Hindlimb muscle (tissue), 1 donor: ENCODE measurements at places on chromosomes 2 and 18. TPM values are rescaled to one million over a fixed set of nuclear protein-coding genes. Genes with fewer than 3 reads are reported as not detected.

Gene SCYGR4
- polyA plus RNA-seq, result not detected

Gene IL36B
- not detected for polyA plus RNA-seq

Gene FER1L5
- polyA plus RNA-seq, result 3.9 TPM

Gene ZNF516
- 53.3 TPM for polyA plus RNA-seq

Gene PDE11A
- 0.40 TPM for polyA plus RNA-seq

Gene ACOXL
- polyA plus RNA-seq, result 0.32 TPM

Gene TSPYL6
- not detected for polyA plus RNA-seq

Gene TMEM247
- not detected for polyA plus RNA-seq

Gene C2orf15
- 0.56 TPM for polyA plus RNA-seq

Gene SPDYA
- 1.5 TPM for polyA plus RNA-seq

Gene SAG
- polyA plus RNA-seq, result 0.22 TPM

Gene VWA3B
- polyA plus RNA-seq, result 1.0 TPM

DNA sequence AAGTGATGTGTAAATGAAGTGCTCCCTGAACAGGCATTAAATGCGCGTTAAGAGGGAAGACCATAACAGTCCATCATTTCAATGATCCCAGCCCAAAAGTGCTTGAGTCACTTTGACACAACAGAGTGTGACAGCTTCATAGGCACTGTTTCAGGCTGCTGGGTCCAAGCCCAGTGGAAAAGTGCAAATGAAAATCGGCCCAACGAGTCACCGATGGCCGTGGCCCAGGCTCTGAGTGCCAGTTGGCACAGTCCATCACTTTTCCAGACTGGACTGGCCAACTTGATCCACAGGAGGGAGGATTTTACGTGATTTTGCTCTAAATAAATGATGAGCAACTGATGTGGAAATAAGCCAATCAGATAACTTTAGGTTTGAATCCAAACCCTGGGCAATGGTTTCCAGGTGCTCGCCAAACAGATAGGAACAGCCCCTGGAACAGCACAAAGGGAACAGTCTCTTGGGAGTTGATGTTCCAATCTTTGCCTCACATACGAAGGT, 114.0 kb downstream of the SP3 start:
- peak; percentile 67 for DNase-seq

GRCh38 chr2:181907057-181907456, 15.5 kb downstream of the ITPRID2 start:
- no peak for DNase-seq

- DNase-seq, result no peak
Observed at GRCh38 chr2:153818242-153818641, 53.5 kb upstream of the GALNT13 start.

DNA sequence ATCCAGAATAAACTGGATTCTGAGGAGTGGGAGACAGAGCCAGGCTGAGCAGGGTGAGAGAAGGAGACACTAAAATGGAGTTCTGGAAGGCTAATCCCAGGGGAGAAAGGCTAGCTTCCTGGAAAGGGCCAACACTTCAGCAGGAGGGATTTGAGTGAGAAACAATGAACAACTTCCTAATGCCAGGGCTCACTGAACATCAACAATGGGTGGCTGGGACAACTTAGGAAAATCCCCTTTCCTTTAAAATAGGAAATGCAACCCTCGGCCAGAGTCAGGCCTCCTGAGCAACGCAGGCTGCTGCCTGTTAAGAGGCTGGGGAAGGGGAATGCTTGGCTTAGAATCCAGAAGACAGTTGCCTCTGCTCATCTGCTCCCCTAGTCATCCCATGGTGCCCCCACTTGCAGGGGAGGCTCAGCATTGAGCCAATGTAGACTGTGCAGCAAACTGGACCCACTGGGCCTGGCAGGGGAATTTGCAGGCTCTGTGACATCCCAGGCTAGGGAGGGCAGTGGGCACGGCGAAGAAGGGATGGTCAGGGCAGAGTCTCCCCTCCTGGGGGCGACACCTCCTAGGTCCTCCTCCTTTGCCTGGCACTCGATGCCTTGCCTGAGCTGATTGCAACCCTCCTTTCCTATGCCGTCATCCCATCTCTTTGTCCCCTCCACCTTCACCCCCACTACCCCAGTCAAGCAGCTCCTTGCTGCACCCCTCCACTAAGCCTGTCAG, 182.5 kb downstream of the TNS1 start:
- DNase-seq, result no peak

- DNase-seq, result no peak
Observed at GRCh38 chr2:190882856-190883582, 2.4 kb downstream of the GLS start.

- DNase-seq, result no peak
Observed at GRCh38 chr2:206160807-206161179, 1.1 kb downstream of the EEF1B2 start.

- no peak for DNase-seq
Observed at GRCh38 chr18:55509631-55510324, 78.2 kb downstream of the TCF4 start.

- peak; percentile 76 for DNase-seq
Observed at GRCh38 chr2:177165061-177165583, 47.5 kb upstream of the HNRNPA3 start.

DNA sequence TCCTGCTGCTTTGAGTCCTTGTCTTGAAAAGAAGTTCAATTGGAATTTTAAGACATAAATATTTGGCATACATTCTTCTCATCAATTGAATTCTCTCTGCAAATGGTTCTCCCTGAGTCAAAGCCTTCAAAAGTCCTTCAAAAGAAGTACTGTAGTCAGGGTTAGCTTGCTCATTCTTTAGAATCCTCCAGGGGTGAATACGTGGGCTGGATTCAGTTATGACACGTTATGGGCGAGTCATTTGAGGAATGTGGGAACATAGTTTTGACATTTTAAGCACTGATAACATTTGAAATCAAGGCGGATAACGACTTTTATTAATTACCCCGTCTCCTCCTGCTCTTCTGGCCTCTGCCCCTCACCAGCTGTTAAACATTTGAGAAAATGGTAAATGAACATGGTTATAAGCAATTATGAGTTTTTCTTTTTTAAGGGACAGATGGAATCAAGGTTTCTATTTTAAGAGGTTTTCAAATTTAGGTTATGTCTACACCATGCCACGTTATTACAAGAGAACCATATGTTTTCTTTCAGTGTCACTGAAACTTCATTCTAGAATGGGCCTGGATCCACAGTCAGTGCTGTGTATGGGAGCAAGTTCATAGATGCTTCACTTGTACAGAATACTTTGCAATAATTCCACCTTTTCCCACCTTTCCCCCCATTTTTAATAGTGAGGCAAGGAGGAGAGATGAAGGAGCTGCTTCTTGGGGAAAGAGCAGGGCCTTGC, 273.1 kb downstream of the TSN start:
- DNase-seq, result no peak

GRCh38 chr2:2782007-2782406, 450.9 kb upstream of the MYT1L start:
- DNase-seq, result no peak

GRCh38 chr18:11147962-11148679, 1.2 kb downstream of the PIEZO2 start:
- no peak for DNase-seq

DNA sequence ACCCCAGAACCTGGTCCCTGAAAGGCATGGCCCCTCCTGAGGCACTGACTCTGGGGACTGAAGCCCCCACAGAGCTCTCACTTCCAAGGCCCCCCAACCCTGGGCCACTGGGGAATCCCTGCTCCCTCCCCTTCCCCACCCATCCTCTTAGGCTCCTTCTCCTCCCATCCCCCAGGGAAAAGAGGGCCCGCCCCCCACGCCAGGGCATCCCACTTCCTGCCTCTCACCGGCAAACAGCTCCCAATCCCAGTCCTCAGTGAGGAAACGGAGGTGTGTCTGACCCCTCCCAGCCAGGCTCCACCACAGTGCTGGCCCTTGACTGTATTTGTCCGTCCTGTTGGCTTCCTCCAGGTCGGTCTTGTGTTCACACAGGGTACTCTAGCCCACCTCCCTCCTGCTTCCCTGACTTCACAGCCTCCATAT, 35.0 kb upstream of the PTMA start:
- no peak for DNase-seq

GRCh38 chr2:219637842-219638185, 10.4 kb downstream of the SLC4A3 start:
- no peak for DNase-seq

- DNase-seq, result peak; percentile 25
Observed at GRCh38 chr18:21833604-21834298, 93.2 kb downstream of the MIB1 start.

GRCh38 chr2:30341500-30342267, 105.4 kb upstream of the LCLAT1 start:
- no peak for DNase-seq

DNA sequence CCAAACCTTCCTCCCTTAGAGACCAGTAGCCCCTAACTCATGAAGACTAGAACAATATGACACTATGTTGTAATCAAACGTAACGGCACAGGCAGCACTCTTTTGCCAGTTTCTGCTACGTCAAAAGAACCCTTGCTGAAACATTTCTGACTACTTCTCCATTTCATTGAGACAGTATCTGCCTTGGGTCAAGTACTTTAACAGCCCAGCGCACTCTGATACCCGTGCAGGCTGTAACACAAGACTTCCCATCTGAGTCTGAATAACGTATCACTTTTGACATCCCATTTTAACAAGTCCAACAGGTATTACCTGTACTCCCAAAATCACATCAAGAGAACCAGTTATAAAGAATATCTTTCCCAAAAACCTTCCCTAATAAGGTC, 38.4 kb downstream of the TBC1D8 start:
- no peak for DNase-seq

DNA sequence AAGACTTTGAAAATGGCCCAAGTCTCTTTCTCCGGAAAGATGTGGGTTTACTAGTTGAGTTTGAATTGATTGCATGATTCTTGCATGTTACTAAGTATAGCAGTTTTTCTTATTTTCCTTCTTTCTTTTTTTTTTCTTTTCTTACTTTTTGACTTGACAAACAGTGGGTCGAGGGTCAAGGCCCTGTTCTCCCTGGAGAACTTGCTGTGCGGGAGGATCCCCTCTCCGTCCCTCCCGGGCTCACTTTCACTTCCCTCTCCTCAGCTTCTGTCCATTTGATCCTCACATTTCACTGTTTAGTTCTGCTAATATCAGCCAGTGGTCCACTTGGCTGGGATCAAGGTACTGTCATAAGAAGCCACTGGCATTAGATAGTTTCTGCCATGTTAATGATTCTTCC, 767.4 kb downstream of the TDRD15 start:
- DNase-seq, result no peak

DNA sequence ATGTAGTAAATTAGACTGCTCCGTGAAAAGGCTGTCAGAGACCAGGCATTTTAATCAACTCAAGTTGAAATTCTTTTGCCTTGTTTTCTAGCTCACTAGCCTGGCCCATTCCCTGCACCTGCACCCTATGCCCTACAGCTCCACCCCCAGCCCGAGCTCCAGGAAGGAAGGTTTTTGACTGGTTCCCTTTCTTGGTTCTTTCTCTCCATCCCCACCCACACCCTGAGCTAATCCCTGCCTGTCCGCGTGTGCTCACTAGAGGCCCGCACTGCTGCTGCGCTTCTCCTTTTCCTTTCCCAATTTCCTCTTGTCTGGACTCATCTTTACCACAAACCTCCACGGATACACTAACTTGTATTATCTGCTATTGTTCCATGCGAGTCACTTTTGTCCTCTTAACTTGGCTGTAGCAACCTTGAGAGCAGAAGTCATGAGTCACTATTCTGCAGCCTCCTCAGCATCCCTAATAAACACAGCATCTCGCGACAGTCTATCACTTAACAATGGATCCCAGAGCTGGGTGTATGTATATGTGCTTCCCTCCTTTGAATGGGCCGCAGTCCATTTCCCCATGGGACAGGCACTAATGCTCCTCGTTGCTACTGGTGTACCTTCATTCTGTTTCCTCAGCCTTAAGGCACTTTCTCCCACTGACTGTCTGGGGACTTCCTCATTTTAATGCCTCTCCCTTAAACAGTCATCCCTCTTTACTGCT, 36.5 kb downstream of the COLEC12 start:
- DNase-seq, result no peak

DNA sequence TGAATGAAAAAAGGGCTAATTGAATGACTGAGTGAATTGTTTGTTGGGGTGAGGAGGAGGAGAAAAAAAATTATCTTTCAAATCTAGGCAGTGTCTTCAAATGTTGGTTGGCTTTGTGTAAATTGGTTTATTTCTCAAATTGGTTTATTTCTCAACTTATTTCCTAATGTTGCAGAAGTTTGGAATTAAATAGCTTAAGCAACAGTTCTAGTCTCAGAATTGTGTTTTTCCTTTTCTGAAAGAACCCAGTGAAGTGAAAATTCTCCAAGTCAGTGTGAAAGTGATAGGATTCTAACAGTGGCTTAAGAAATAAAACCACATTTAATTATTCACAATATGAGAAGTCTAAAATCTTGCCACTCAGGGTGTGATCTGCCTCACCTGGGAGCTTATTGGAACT, 54.6 kb upstream of the LYPD6B start:
- DNase-seq, result no peak

DNA sequence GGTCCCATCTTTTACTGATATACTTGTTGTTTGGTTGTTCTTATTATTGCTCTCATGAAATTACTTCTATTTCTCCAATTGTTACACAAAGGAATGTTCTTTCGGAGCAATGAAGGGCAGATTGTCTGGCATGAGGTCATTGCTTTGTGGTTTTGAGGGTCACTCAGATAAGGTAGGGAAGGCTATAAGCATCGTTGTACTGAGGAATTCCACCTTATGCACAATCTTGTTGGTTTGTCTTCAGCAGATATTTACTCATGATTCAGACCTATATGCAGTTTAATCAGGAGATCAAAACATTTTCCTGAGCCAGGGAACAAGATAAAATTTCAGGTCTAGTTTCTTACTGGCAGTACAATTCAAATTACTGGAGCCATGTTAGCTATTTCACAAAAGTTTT, 163.0 kb upstream of the SPHKAP start:
- DNase-seq, result no peak

DNA sequence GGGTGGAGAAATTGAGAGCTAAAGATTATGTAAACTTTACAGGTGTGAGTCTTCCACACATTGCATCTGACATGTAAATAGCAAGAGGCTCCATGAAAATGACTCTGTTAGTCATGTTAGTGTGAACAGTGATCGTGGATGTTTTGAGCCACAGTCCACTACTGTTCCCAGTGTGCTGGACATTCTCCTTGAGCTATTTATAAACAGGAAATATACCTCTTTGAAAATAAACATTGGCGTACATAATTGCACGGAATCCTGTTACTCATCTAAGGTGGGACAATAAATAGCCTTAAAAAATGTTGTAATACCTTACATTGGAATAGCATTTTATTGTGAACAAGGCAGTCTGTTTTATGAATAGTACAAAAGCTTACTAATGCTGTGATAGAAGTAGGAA, 37.0 kb downstream of the LIMS1 start:
- no peak for DNase-seq

DNA sequence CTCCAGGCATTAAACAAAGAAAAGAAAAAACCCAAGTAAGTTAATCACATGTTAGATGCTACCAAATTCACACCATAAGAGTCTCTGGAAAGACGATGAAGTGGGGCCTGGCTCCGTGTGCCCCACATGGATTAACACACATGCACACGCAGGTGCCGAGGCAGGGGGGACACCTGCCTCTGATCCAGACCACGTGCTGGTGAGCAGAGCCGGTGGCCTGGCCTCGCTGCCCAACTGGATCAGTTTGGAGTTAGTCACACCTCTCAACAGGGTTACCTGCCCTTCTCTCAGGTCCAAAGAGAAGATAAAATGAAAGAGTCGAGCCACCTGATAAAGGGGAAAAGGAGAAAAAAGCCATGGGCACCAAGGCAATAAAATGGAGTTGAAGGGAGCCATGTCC, 40.5 kb downstream of the MRPL35 start:
- DNase-seq, result no peak
